ENCODE measurements at places on chromosomes 12 and 14. TPM values are rescaled to one million over a fixed set of nuclear protein-coding genes. Genes with fewer than 3 reads are reported as not detected.

DNA sequence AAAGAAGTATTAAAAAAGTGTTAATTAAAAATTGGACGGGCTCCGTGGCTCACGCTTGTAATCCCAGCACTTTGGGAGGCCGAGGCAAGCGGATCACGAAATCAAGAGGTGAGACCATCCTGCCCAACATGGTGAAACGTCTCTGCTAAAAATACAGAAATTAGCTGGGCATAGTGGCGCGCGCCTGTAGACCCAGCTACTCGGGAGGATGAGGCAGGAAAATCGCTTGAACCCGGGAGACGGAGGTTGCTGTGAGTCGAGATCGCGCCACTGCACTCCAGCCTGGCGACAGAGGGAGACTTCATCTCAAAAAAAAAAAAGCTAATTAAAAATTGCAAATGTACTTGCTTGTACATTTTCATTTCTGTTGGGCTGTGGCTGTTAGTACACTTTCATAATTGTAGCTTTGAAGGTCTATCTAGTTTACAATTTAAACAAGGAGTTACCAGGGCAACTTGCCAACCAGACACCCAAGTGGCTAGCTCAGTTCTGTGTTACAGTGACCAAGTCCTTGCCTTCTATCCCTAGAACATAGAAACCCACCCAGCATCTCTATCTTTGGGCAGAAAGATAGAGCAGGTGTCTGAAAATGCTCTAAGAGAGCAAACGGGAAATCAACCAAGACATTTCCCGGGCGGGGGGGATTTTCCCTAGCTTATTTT, 1.2 kb downstream of the COA8 start:
- H3K27ac ChIP-seq, result peak overlapping the region; percentile 31
- no peaks in the 10 kb centered on the region for H3K27me3 ChIP-seq
- H3K4me1 ChIP-seq, result peaks cover 54% of the 10 kb centered on the region
- no peak for DNase-seq

- peak; percentile 79 for DNase-seq
- H3K27ac ChIP-seq, result peak overlapping the region; percentile 47
- H3K27me3 ChIP-seq, result no peaks in the 10 kb centered on the region
- H3K4me3 ChIP-seq, result peak overlapping the region; percentile 36
- H3K4me1 ChIP-seq, result peaks cover 36% of the 10 kb centered on the region
Measured at GRCh38 chr12:62256408-62257096, 3.7 kb upstream of the USP15 start.

GRCh38 chr12:79059557-79059956, 195.0 kb downstream of the SYT1 start:
- H3K27ac ChIP-seq, result no peak overlapping the region
- no peaks in the 10 kb centered on the region for H3K27me3 ChIP-seq
- no peak for DNase-seq
- no peak overlapping the region for H3K4me3 ChIP-seq

GRCh38 chr14:60206837-60207533, 41.8 kb upstream of the DHRS7 start:
- DNase-seq, result no peak
- H3K27ac ChIP-seq, result peak overlapping the region; percentile 38
- no peak overlapping the region for H3K4me3 ChIP-seq
- H3K4me1 ChIP-seq, result peaks cover 20% of the 10 kb centered on the region
- H3K27me3 ChIP-seq, result peaks cover 28% of the 10 kb centered on the region

DNA sequence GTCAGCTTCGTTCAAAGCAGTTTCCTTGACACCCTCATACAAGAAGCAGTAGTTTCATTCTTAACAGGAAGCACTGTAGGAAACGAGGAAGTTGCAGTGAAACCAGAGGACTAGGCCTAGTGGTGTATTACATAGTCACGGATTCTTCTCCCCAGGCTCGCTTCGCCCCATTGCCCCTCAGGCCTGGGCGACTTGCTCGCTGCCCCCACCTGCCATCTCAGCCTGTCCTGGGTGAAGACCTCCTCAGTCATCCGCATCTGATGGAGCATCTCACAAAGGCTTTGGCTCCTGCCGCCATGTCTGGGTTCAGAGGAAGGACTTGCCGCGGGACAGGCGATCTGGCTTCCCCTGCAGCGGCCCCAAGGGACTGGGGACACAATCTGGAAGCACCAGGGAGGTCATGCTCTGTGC, 93.5 kb downstream of the LMNTD1 start:
- no peak overlapping the region for H3K4me3 ChIP-seq
- DNase-seq, result no peak
- no peaks in the 10 kb centered on the region for H3K36me3 ChIP-seq
- no peaks in the 10 kb centered on the region for H3K4me1 ChIP-seq
- no peak overlapping the region for H3K27ac ChIP-seq

- no peaks in the 10 kb centered on the region for H3K36me3 ChIP-seq
- H3K27me3 ChIP-seq, result no peaks in the 10 kb centered on the region
- H3K4me3 ChIP-seq, result no peak overlapping the region
- no peak for DNase-seq
- H3K27ac ChIP-seq, result no peak overlapping the region
- H3K4me1 ChIP-seq, result no peaks in the 10 kb centered on the region
Measured at GRCh38 chr14:66133666-66134065, 352.5 kb upstream of the CCDC196 start.

- H3K4me3 ChIP-seq, result no peak overlapping the region
- H3K4me1 ChIP-seq, result peaks cover 2% of the 10 kb centered on the region
- no peaks in the 10 kb centered on the region for H3K27me3 ChIP-seq
- no peak overlapping the region for H3K27ac ChIP-seq
- peak; percentile 13 for DNase-seq
- peaks cover 7% of the 10 kb centered on the region for H3K36me3 ChIP-seq
Measured at GRCh38 chr12:71710276-71711125, 24.6 kb downstream of the TMEM19 start.

GRCh38 chr12:113973109-113973904, 7.2 kb upstream of the RBM19 start:
- no peaks in the 10 kb centered on the region for H3K4me1 ChIP-seq
- H3K27ac ChIP-seq, result no peak overlapping the region

DNA sequence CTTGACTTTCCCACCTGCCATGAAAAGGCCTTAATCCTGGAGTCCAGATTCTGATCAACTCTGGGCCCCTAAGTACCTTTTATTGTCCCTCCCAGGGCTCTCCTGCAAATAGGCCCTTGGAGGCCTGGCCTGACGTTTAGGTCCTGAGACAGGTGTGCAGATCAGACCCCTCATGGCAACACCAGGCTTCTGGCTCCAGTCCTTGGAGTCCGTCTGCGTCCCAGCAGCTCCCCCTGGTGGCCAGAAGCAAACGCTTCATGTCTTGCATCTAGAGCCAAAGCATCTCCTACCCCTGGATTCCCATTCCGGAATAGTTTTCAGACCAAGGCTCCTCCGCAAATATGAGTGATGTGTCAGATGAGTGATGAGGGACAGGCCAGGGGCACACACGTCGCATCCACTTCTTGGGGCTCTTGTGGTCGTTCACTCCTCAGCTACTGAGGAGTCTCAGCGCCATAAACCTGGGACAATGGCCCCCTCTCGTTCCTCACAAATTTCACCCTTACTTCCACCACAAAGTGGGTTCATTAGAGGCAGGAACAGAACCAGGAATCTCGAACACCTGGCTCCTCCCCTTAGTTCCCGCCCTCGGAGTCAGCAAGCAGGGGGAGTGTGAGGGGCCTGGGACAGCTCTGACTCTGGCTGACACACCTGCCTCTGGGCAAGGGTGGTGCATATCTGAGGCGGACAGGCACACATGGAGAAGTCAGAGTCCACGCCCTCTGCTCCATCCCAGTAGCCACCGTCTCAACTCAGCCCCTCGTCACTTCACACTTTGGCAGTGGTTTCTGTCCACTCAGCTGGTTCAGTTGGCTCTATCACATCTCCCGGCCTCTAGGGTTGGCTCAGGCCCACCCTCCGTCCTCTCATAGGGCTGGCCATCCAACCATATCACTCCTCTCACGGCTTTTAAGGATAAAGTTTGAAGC, 77.9 kb upstream of the PWP1 start:
- DNase-seq, result peak; percentile 89
- no peaks in the 10 kb centered on the region for H3K27me3 ChIP-seq
- H3K4me3 ChIP-seq, result no peak overlapping the region
- no peaks in the 10 kb centered on the region for H3K36me3 ChIP-seq
- H3K4me1 ChIP-seq, result no peaks in the 10 kb centered on the region
- no peak overlapping the region for H3K27ac ChIP-seq

DNA sequence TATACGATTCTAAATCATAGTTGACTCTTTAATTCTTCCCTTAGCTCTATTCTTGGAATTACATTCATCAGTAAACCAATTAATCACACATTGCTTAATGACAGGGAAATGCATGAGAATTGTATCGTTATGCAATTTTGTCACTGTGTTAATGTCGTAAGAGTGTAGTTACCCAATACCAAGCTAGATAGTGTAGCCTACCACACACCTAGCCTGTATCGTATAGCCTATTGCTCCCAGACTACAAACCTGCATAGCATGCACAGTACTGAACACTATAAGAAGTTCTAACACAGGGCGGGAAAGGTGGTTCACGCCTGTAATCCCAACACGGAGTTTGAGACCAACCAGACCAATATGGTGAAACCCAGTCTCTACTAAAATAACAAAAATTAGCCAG, 24.7 kb downstream of the HNRNPC start:
- H3K36me3 ChIP-seq, result peaks cover 73% of the 10 kb centered on the region
- H3K4me1 ChIP-seq, result peaks cover 75% of the 10 kb centered on the region
- H3K27ac ChIP-seq, result no peak overlapping the region
- H3K4me3 ChIP-seq, result no peak overlapping the region
- no peak for DNase-seq
- no peaks in the 10 kb centered on the region for H3K27me3 ChIP-seq

GRCh38 chr14:54498095-54498531, 9.3 kb upstream of the GMFB start:
- no peak overlapping the region for H3K27ac ChIP-seq
- peaks cover 6% of the 10 kb centered on the region for H3K4me1 ChIP-seq
- no peak for DNase-seq
- no peaks in the 10 kb centered on the region for H3K36me3 ChIP-seq

GRCh38 chr14:104359969-104360442, 219.6 kb upstream of the C14orf180 start:
- H3K4me3 ChIP-seq, result no peak overlapping the region
- no peak for DNase-seq
- no peaks in the 10 kb centered on the region for H3K4me1 ChIP-seq
- H3K27ac ChIP-seq, result no peak overlapping the region
- no peaks in the 10 kb centered on the region for H3K36me3 ChIP-seq

DNA sequence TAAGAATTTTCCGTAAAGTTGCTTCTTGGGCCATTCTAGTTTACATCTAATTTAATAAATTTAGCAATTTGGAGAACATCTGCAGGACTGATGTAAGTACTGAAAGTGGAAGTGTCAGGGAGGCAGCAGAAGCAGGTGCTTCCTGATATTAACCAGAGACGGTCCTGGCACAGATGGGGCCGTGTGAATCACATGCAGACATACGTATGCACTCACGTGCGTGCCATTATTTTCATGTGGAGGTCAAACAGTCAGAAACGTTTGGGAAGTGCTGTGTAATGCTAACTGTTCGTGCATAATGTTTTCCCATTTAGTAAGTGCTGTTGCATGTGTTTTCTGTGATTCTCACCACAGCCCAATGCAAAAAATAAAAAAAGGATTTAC, 87.8 kb upstream of the DYNC1H1 start:
- peak overlapping the region; percentile 94 for H3K27ac ChIP-seq
- H3K36me3 ChIP-seq, result peaks cover 33% of the 10 kb centered on the region
- peak overlapping the region; percentile 66 for H3K4me3 ChIP-seq
- H3K4me1 ChIP-seq, result peaks cover 91% of the 10 kb centered on the region
- no peaks in the 10 kb centered on the region for H3K27me3 ChIP-seq

- H3K4me1 ChIP-seq, result peaks cover 24% of the 10 kb centered on the region
- no peak overlapping the region for H3K4me3 ChIP-seq
- no peak for DNase-seq
- no peaks in the 10 kb centered on the region for H3K36me3 ChIP-seq
- no peaks in the 10 kb centered on the region for H3K27me3 ChIP-seq
Measured at GRCh38 chr14:76769636-76770292, 8.5 kb downstream of the VASH1 start.

DNA sequence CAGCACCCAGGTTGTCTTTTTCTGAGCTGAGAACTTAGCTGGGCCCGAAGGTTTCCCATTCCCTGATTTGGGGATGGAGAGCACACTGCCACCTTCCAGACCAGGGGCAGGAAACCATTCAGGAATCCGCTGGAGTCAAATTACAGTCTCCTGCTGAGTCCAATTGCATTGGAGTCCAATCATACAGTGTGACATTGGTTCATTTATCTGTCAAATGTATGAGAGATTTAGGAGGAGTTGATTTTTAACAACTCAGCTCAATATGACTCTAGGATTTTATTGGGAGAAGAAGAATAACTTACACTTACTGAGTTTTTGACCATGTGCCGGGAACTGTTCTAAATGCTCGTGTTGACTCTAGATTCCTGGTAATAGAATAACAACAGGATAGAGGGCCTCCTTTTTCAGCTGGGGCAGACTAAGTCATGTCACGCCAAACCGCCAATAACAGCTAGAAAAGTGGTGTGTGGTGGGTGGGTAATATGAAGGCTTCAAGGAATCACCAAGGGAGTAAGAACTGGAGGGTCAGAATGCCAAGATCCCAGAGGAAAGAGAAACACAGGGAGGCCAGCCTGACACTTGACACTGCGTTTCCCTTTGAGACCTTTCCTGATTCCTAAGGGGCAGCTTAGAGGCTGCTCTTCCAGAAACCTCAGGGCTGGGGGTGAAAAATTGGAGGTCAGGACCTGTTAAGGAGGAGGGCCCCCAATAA, 11.5 kb downstream of the SYNDIG1L start:
- no peaks in the 10 kb centered on the region for H3K36me3 ChIP-seq
- no peaks in the 10 kb centered on the region for H3K4me1 ChIP-seq
- H3K27ac ChIP-seq, result no peak overlapping the region
- H3K27me3 ChIP-seq, result peaks cover 11% of the 10 kb centered on the region

DNA sequence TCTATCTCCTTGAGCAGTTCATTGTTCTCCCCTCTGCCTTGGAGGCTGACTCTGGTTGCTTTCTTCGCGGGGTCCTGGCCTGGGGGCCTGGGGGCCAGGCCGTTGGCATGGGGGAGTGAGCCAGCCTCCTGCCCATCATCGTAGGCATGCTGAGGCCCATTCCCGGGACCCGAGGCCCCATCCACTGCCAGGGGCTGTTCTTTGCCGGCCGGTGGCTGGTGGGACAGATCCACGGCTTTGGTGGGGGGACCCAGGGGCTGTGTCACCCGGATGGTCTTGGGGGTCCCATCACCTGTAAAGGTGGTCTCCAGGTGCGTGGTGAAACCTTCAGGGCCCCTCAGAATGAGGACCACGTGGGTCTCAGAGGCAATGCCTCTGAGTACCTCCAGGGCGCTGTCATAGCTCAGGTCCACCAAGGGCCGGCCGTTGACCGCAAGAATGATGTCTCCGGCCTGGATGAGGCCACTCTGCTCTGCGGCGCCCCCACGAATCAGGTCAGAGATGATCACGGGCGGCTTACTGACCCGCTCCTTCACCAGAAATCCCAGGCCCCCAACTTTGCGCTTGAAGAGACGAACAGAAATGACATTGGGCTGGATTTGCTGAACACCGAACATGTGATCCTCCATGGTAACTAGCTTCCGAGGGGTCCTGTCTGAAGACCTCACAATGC, 30.8 kb downstream of the NOS1 start:
- no peak overlapping the region for H3K27ac ChIP-seq
- H3K4me3 ChIP-seq, result no peak overlapping the region
- H3K4me1 ChIP-seq, result no peaks in the 10 kb centered on the region
- peaks cover 19% of the 10 kb centered on the region for H3K27me3 ChIP-seq
- H3K36me3 ChIP-seq, result no peaks in the 10 kb centered on the region
- DNase-seq, result no peak

KRT74 gene
- total RNA-seq, result not detected

LRRC43 gene
- 0.37 TPM for total RNA-seq

PRH2 gene
- total RNA-seq, result not detected

TBC1D30 gene
- total RNA-seq, result 0.37 TPM

NFATC4 gene
- 0.11 TPM for total RNA-seq

ABCD2 gene
- total RNA-seq, result 2.3 TPM

CLEC12A gene
- total RNA-seq, result not detected
